ENCODE measurements at places on chromosomes 1 and 21. TPM values are rescaled to one million over a fixed set of nuclear protein-coding genes. Genes with fewer than 3 reads are reported as not detected.
A peak's percentile ranks its signal among the peaks of the same experiment; 100 is the strongest.

DNA sequence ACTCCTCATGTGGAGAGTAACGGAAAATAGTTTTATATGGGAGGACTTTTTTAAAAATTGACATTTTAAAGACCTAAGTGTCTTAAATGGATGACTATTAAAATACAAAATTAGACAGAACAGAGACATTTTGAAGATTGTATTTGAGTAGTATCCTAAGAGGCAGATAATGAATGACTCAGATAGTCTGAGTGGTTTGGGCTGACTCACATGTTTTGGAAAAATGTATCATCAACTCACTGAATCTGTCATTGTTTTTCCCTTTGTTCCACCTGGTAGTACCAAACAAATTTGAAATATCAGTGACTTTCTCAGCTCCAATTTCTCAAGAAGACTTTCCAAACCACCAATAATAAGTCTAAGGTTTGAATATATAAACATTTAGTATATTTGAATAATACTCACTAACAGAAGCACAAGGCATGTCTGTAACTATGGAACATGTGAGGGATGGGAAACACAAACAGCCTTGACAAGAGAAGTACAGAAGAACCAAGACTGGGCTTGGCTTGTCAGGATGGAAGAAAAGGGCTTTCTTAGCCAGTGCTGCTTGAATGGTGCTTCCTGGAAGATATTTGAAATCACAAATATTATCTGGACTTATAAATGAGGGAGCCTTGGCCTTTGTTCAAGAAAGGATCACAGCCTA lies 90.6 kb downstream of the SGIP1 start:
- H3K27me3 ChIP-seq = no peaks in the 10 kb centered on the region
- no peak for DNase-seq
- no peak overlapping the region for H3K4me3 ChIP-seq

- no peak for DNase-seq
- no peak overlapping the region for H3K4me3 ChIP-seq
- H3K4me1 ChIP-seq = no peaks in the 10 kb centered on the region
These were observed 171.4 kb upstream of the ZP4 start for GRCh38 chr1:238061967-238062613.

GRCh38 chr1:109739738-109740614 lies 862 bp downstream of the GSTM3 start:
- no peak overlapping the region for H3K4me3 ChIP-seq
- H3K4me1 ChIP-seq = no peaks in the 10 kb centered on the region
- H3K36me3 ChIP-seq = no peaks in the 10 kb centered on the region
- H3K27ac ChIP-seq = no peak overlapping the region

CCDC185 gene
- total RNA-seq = not detected

GRCh38 chr1:243950166-243950565 lies 100.1 kb upstream of the AKT3 start:
- no peak overlapping the region for H3K4me3 ChIP-seq
- DNase-seq = no peak
- H3K27me3 ChIP-seq = no peaks in the 10 kb centered on the region
- no peaks in the 10 kb centered on the region for H3K36me3 ChIP-seq
- no peaks in the 10 kb centered on the region for H3K4me1 ChIP-seq

DNA sequence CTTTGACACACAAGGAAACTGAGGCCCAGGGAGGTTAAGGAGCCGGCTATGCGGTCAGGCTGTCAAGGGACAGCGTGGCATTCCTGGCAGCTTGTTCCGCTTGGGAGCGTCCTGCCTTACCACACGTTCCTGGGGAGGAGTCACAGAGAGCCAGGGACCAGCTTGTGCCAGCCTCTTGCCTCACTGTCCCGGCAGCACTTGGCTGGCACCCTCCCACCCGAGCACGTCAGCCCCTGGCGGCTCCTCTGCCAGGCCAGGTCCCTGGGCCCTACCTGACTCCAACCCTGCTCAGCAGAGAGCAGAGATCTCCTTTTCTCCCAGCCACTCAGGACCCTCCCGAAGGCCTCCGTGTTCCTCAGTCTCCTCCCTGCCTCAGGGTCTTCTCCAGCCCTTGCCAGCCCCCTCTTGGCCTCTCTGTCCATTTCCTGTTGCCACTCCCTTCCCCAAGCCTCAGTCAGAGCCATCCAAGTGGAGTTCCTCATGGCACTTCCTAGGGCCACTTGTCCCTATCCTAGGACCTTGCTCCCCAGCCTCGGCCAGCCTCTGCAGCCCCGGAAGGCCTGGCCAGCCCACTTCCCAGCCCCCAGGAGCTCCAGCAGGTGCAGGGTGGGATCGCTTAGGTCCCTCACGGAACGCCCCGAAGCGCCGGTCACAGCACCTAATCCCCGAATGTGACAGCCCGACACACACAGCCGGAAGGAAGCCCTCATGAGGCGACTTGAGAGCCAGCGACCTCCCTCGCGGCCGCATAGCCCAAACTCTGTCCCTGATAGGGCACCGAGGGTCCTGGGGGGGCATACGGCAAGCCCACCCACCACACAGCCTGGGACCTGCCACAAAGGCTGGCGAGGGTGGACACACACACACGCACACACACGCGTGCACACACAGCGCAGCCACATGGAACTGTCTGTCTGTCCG lies 130.3 kb downstream of the CASZ1 start:
- no peak for DNase-seq
- no peaks in the 10 kb centered on the region for H3K4me1 ChIP-seq
- H3K27ac ChIP-seq = no peak overlapping the region

HPCAL4 gene
- 0.15 TPM for total RNA-seq

GRCh38 chr1:209256766-209257350 lies 326.7 kb upstream of the CAMK1G start:
- H3K36me3 ChIP-seq = no peaks in the 10 kb centered on the region
- no peak overlapping the region for H3K4me3 ChIP-seq
- DNase-seq = no peak
- H3K27ac ChIP-seq = no peak overlapping the region

- no peaks in the 10 kb centered on the region for H3K27me3 ChIP-seq
- H3K4me1 ChIP-seq = peaks cover 20% of the 10 kb centered on the region
- H3K36me3 ChIP-seq = peaks cover 23% of the 10 kb centered on the region
- peak overlapping the region; percentile 69 for H3K4me3 ChIP-seq
- no peak overlapping the region for H3K27ac ChIP-seq
These were observed 306 bp upstream of the SH3D21 start for GRCh38 chr1:36305915-36306209.
